ENCODE measurements at places on chromosomes 1 and 21. TPM values are rescaled to one million over a fixed set of nuclear protein-coding genes. Genes with fewer than 3 reads are reported as not detected.

SYCP1 gene
- total RNA-seq, result not detected

LGR6 gene
- total RNA-seq, result not detected

HTR6 gene
- total RNA-seq, result not detected

GFI1 gene
- total RNA-seq, result not detected

C8B gene
- total RNA-seq, result not detected

GCLM gene
- 26.3 TPM for total RNA-seq

ACTL8 gene
- total RNA-seq, result not detected

COG2 gene
- 18.6 TPM for total RNA-seq

ACTN2 gene
- total RNA-seq, result not detected

GABRD gene
- total RNA-seq, result 0.07 TPM

MCOLN2 gene
- not detected for total RNA-seq

PTGFR gene
- 1.7 TPM for total RNA-seq

PKLR gene
- total RNA-seq, result not detected

SYPL2 gene
- 0.05 TPM for total RNA-seq

BLZF1 gene
- total RNA-seq, result 25.3 TPM

KRTAP12-2 gene
- total RNA-seq, result not detected

CLIC4 gene
- 614 TPM for total RNA-seq

S100A14 gene
- not detected for total RNA-seq

CELA3A gene
- not detected for total RNA-seq

CSTB gene
- total RNA-seq, result 35.1 TPM

FAM3B gene
- total RNA-seq, result not detected

CYP4X1 gene
- total RNA-seq, result 0.33 TPM

OLFML3 gene
- total RNA-seq, result 0.93 TPM

HRNR gene
- total RNA-seq, result not detected

C1orf185 gene
- total RNA-seq, result not detected

Measured in mammary microvascular endothelial cell (primary cell).